ENCODE measurements at places on chromosomes 1 and 21.

DNA sequence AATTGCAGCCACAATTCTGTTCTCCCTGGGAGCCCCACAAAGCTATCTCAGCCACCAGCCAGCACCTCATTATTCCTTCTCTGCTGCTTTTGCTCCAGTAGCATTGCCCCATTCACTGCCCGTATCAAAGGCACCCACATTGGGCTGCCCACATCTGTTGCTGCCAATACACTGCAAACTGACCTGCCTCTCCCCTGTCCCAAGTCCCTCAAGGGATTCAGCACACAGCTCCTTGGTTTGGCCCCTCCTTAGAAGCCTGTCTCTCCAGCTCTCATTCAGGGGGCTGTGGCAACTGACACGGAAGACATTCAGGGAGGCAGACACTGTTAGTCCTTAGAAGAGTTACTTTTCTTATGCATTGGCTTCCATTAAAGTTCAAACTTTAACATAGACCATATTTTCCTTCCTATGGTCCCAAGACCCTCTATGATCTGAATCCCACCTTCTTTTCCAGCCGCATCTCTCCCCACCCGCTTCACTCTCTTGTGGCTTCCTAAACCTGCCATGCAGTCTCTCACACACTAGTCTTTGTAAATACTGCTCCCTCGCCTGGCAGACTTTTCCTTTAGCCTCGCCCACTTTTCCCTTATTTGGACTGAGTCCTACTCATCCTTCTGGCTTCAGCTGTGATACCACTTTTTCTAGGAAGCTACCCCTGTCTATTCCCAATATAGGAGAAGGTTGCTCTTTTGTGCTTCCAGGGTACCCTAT, 19.3 kb upstream of the KLHDC8A start:
- ATAC-seq: peak; percentile 43

GRCh38 chr1:111139324-111139955, 453 bp downstream of the DRAM2 start:
- ATAC-seq: peak; percentile 68

GRCh38 chr21:17818186-17819113, 706 bp downstream of the C21orf91 start:
- peak; percentile 19 for ATAC-seq

DNA sequence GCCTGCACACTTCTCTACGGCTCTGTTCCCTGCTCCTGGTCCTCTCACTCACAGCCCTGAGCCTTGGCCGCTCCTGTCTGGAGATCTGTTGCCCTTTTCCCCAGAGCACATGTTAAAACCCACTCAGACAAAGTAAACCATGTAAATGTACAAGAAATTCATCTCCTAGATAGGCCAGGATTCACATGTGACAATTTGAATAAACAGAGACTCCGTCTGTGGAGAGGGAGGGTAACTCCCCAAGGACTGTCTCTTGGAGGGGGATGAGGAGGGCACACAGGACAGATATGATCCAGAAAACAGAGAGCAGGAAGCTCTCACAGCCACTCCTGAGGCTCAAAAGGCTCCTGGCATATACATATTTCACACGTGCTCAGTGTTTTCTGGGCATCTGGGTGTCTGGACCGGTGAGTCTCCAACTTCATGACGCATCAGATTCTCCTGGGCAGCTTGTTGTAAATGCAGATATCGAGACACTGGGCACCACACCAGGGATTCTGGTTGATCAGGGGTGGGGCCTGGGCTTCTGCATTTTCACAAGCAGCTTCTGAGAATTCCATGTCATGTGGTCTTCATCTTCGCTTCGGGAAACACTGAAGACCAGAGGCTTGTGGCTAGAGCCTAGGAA, 6.4 kb upstream of the KAZN start:
- ATAC-seq: no peak

DNA sequence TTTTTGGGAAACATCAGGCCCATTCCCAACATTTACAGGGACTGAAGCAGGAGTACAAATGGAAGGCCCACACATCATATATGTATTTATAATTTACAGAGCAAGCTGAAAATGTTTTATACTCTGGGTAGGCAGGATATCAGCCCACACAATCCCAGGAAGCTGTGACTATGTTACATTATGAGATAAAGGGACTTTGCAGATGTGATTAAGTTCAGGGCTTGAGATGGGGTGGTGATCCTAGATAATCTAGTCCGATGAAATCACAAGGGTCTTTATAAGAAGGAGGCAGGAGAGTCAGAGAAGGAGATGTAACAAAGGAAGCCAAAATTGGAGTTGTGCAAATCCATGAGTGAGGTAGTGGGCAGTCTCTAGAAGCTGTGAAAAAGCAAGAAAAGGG, 160.5 kb downstream of the PDE4B start:
- no peak for ATAC-seq

DNA sequence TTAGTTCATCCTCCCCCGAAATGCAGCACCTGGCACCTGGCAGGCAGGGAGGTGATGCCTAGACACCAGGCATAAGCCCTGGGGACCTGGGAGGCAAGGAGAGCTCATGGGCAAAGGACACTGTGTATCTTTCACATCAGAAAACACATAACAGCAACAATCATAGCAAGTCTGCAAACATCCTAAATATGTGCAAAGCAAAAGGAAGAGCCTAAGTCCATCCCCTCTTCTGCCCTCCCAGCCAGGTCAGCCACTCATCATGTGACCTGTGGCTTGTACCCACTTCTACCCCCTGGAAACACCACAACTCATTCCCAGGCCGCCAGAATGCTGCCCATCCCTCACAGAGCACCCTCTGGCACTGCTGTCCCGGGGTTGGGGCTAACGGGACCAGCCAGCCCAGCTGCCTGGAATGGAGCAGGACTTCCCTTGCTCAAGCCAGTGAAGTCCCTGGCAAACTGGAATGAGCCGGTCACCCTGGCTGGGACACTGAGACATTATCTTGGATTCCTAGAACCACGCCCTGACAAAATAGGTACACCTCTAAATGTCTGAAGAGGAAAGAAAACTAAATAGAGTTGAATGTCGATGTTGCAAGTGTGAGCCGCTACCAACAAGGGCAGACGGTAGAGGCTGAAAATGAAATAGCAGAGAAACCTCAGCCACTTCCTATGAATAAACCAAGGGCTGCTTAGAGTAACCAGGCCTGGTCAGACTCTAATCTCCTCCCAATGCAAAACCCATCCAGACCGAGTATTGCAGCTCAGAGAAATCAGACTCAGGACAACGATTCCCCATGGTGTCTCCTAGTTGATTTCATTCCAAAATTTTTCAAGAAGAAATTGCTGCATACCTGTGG, 29.4 kb downstream of the TMPRSS2 start:
- ATAC-seq: no peak

DNA sequence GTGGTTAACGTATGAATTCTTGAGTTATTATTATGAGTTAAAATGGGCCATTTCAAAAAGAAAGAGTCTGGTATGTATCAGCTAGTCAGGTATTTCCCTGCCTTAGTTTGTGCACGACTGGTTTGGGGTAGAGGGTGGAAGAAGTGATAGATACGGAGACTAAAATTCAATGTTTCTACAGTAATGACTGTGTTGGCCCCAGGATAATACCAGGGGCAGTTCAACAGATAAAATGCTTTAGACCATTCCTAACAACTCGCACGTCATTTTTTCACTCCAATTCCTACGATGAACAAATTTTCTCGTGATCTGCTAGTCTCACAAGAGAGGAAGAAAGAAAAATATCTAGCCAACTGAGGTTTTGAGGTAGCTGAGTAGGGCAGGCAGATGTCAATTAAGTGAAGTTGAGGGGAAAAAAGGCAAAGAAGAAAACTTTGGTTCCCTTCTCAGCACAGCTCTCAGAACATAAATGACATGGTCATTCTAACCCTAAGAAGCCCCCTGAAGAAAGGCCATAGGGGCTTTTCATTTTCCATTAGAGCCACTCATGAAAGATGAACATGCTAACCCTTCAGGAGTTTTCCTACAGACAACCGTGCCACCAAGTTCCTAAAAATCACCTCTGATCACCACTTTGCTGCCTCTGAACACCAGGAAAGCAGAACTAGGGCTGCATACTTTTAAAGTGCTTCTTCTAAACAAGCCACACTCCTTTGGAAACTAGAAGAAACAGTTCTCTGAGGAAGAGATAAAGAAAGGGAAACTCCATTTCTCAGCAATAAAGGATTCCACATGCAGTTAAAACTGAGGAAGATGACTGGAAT, 5.6 kb downstream of the MCOLN2 start:
- no peak for ATAC-seq

DNA sequence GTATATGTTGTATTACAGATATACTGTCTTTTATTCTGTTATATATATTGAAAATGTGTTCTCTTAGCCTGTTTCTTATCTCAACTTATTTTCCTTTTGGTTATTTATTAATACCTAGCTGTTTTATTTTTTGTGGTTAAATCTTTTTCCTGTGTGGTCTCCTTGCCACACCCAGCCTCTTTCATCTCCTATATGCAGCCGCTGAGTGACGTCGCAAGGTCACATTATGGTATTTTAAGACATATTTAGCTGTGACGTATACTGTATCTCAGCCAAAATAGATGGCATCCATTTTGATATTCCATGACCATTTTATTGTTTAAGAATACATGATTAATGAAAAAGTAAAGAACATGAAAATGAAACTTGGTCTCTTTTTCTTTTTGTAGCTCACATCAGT, 29.1 kb downstream of the CENPF start:
- ATAC-seq: no peak

DNA sequence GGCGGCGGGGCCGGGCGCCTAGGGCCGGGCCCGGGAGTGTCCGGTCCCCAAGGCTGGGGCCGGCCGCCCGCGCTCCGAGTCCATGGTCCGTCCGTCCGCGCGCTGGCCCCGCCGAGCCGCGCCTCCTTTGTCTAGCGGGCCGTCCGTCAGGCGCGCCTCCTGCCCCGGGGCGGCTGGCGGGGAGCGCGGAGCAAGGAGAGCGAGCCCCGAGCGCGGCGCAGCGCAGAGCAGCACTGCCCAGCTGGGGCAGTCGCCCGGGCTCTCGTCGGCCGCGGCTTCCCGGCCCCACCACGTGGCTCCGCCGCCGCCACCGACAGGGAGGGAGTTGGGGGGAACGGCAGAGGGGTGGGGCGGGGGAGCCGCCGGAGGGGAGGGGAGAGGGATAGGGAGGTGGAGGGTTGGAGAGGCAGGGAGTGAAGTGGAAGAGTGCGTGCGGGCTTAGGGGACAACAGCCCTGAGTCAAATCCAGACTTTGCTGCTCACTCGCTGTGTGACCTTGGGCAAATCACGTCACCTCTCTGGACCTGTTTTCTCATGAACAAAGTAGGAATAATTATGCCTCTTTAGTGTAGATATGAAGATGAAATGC, at the start of gene NKAIN1:
Gene NKAIN1, minus strand, starts transcription at position 235 of the 589 bp plus-strand sequence. CDS start 340 bp downstream, outside the sequence.
- peak; percentile 25 for ATAC-seq

DNA sequence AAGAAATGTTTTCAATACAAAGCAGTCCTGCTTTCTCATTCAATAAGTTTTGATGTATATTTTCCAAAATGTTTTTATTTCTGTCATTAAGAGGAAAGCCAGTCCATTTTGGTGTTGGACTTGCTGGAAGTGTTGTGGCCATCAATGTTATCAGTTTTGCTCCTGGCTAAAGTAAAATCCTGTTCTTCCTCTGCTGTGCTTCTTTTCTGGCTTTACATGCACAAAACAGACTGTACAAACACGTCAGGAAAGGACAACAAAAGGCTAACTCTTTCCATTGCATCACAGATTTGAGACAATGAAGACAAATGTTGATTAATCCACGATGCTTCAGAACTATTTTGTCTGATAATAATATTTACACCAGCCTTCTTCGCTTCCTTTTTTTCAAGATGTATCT, 735.4 kb downstream of the LTN1 start:
- ATAC-seq: no peak

DNA sequence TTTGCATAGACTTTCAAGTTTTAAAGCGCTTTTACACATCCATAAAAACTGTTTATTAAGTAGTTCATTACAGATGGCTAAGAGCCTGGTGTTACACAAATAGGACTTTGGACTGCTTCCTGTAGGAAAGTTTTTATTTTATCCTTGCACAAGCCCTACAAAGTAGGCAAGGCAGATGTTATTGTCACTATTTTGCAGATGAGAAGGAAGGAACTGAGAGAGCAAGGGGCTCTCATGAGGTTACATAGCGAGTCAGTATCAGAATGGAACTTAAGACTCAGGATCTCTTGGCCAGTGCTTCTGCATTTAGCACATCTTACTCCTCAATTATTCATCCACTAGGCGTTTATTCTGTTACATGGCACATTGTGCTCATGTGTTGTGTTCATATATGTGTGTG, 2.6 kb upstream of the MAPKAPK2 start:
- no peak for ATAC-seq

DNA sequence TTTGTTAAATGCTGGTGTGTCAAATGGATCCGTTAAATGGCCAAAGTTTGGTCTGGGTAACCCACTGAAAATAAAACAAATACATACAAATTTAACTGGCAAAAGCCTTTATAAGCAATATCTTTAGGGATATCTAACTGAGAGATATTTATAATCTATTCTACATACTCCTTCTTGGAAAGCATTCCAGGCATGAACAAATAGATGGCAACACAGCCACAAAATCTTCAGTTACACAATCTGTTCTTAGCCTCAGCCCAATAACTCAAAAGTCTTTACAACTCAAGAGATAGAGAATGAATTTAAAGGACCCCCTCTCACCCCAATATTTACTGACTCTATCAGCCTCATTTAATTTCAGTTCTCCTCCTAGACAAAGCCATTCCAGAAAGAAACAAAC, 58.7 kb downstream of the NRDC start:
- no peak for ATAC-seq

DNA sequence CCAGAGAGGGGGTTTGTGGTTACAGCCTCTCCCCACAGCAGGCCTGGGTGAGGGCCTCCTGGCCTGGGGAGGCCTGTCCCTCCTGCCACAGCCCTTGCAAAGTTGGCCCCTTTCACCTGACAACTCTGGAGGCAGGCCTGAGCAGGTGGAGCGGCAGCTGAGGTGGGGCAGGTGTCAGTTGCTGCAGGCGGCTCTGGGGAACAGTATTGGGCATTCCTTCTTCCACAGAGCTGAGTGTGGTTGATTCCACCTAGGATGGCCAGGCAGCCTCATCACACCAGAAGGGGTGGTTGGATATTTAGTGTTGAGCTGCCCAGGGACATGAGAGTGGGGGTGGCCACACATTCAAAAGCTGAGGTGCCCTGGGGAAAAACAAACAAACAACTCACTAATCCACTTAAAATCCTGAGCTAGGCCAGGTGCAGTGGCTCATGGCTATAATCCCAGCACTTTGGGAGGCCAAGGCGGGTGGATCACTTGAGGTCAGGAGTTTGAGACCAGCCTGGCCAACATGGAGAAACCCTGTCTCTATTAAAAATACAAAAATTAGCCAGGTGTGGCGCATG, 31.1 kb downstream of the PIGP start:
- ATAC-seq: no peak

- ATAC-seq: no peak
Measured at GRCh38 chr1:27341525-27342252, at the start of gene SYTL1. TSS of gene SYTL1 (plus strand) at chr1:27342022. CDS start at chr1:27345335, 3,313 bp downstream.

GRCh38 chr21:45581322-45581712, 39.1 kb upstream of the SLC19A1 start:
- no peak for ATAC-seq

Measured in gastroesophageal sphincter (tissue), 4 donors.